Naive thymus-derived CD8-positive, alpha-beta T cell (primary cell): ENCODE measurements at places on chromosomes 11 and 22. TPM values are rescaled to one million over a fixed set of nuclear protein-coding genes. Genes with fewer than 3 reads are reported as not detected.

GRCh38 chr22:32874385-32874784 lies 72.9 kb downstream of the TIMP3 start:
- H3K27me3 ChIP-seq: peaks cover 4% of the 10 kb centered on the region
- DNase-seq: no peak
- no peak overlapping the region for H3K4me3 ChIP-seq
- H3K36me3 ChIP-seq: no peaks in the 10 kb centered on the region
- H3K27ac ChIP-seq: no peak overlapping the region
- H3K4me1 ChIP-seq: no peaks in the 10 kb centered on the region

DNA sequence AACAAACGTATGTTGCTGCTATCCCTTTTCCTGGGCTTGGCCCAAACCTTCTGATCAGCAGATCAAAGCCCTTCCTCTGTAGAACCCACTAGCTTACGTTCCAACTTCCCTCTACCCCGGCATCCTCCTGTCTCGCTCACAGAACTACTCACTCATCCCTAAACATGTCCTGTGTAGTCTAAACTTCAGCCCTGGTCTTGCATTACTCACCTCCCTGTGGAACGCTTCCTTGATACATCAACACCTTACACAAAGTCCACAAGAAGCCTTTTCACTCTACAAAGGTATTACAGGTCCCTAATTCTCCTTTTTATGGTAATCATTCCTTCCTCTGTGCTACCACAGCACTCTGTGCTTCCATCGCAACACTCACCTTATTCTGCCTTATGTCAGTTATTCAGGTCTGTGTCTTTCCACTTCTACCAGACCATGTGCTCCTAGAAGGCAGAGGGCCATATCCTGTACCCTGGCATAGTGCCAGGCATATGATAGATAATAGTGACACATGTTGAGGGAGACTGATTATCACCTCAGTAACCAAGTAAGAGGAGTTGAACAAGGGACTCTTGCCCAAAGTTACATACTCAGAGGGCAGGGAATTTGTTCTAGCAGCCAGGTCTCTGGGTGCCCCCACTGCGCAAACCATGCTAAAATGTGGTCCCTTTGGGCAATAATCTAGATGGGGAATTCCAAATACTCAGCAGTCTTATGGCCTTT lies 41.6 kb downstream of the USP35 start:
- H3K4me1 ChIP-seq: peaks cover 25% of the 10 kb centered on the region
- H3K27ac ChIP-seq: no peak overlapping the region
- DNase-seq: no peak
- no peaks in the 10 kb centered on the region for H3K36me3 ChIP-seq

DNA sequence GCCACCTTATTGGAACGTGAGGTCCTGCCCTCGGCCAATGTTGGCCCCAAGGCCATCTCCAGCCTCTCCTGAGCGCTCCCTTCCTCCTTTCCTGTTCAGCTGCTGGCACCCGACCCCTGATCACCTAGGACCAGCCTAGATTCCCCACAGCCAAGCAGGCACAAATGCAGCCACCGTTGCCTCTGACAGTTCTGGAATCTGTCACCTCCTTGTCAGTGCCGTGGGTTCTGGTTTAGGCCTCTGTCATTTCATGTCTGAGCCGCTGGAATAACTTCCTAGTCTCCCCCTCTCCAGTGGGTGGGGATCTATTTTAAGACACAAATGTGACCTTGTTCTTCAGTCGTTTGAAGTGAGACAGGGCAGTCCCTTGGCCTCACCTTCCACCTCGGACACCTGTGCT lies 29.7 kb downstream of the FADS3 start:
- no peak overlapping the region for H3K4me3 ChIP-seq
- DNase-seq: no peak
- H3K27me3 ChIP-seq: no peaks in the 10 kb centered on the region
- no peaks in the 10 kb centered on the region for H3K36me3 ChIP-seq

DNA sequence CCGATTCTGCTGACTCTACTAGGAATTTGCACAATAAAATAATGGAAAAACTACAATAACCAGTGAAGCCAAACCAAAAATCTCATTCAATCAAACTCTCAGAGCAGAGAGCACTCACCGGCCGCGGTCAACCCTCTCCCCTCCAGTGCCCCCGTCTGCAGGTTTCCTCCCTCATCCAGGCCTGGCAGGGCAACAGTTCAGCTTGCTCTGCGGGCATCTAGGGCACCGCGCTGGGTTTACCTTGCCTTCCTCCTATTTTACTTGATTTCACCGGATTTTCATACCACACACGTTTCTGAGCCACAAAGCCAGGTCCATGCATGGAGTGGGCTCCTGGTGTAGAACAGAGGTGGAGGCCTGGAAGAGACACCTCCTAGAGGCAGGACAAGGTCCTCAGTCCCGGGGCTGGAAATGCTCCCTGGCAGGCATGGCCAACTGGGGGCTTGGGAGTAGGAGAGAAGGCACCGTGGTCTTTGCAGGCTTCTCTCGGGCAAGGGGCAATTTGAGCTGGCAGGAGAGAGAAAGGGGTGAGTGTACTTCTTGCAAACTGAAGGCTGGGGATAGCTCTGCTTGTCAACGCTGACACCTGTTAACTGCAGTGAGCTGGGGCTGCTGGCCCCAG lies 938.4 kb downstream of the BRD1 start:
- no peaks in the 10 kb centered on the region for H3K36me3 ChIP-seq
- no peak overlapping the region for H3K27ac ChIP-seq
- no peaks in the 10 kb centered on the region for H3K4me1 ChIP-seq
- no peak overlapping the region for H3K4me3 ChIP-seq
- H3K27me3 ChIP-seq: peaks cover 28% of the 10 kb centered on the region

MMP13 gene
- not detected for total RNA-seq
